BJ (cell line): ENCODE measurements at places on chromosomes 2 and 18.

DNA sequence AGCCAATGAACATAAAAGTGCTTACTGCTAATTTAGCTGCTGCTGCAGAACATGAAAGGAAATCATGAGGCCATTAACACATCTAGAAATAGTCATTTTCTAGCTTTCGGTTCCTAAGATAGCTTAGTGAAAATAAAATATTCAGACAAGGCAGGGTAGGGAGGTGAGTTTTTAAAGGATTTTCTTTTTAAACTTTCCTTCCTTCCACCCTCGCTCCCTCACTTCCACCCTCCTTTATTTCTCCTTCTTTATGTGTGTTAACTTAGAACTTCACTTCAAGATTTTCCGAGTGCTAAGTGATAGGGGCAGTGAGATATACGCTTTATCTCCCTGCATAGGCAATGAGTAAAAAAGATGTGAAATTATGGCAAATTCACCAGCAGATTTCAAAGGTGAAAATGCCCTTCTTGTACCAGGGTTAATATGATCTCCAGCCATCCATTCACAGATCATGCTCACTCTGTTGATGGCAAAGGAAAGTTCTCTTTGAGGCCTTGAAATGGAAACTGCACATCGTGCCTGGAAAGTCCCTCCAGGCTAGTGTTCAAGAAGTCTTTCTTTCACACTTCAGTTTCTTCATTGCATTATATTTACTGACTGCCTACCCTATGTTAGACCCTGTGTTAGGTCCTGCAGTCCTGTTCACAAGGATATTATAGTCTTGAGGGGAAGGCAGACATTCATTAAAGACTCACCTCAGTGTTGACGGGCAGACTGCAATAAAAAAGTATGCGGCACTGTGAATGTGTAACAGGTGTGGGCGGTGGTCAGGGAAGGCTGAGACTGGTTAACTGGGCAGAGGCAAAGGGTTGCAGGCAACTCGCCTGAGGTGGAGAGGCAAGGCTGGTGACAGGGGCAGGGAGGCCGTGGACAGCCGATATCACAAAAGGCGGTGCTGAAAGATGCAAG, 200.8 kb downstream of the PLCL1 start:
- no peak for DNase-seq

- DNase-seq = no peak
These were observed 109.1 kb upstream of the NCK2 start for GRCh38 chr2:105635564-105635963.

- no peak for DNase-seq
These were observed 295 bp upstream of the MTX2 start for GRCh38 chr2:176268976-176269318.

GRCh38 chr18:36284268-36284667, 13.2 kb upstream of the FHOD3 start:
- no peak for DNase-seq

- DNase-seq = no peak
These were observed 55.4 kb downstream of the BOLA3 start for GRCh38 chr2:74092275-74092674.

DNA sequence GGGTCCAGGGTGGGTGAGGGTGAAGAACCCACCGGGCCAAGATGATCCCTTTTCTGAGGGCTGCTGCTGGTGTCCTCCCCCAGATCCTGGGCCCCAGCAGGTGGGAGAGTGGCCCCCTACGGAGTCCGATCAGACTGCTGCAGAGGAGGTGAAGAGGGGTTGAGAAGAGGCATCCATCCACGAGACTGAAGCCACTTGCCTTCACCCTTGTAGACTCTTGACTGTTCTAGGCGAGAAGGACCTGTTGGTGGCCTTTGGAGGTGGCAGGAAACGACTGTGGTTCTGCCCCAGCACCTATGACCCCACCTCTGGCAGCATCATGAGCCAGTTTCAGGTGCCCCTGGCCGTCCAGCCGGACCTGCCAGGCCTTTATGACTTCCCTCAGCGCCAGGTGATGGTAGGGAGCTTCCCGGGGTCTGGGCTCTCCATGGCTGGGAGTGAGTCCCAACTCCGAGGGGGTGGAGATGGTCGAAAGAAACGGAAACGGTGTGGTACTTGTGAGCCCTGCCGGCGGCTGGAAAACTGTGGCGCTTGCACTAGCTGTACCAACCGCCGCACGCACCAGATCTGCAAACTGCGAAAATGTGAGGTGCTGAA, 1.5 kb downstream of the TET3 start:
- no peak for DNase-seq

GRCh38 chr2:123614596-123614995, 410.5 kb upstream of the CNTNAP5 start:
- no peak for DNase-seq

DNA sequence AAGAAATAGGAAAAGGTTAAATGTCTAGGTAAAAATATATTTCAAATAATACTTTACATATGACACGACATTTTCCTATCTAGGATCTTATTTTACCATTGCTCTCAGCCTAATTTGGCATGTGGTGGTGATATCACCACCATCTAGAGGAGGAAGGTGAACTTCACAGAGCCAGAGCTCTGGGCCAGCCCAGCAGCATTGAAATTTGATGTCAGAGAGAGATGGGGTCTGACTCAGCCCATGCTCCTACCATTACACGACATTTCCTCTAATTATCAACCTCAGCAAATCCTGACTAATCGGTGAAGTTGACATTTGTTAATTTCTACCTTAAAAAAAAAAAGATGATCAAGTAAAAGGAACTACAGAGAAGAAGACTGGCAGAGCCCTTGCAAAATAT, 42.3 kb downstream of the LRRTM4 start:
- DNase-seq = no peak

- no peak for DNase-seq
These were observed 11.2 kb upstream of the DAW1 start for GRCh38 chr2:227860221-227860641.

GRCh38 chr2:106178716-106179115, 15.4 kb downstream of the UXS1 start:
- DNase-seq = no peak

DNA sequence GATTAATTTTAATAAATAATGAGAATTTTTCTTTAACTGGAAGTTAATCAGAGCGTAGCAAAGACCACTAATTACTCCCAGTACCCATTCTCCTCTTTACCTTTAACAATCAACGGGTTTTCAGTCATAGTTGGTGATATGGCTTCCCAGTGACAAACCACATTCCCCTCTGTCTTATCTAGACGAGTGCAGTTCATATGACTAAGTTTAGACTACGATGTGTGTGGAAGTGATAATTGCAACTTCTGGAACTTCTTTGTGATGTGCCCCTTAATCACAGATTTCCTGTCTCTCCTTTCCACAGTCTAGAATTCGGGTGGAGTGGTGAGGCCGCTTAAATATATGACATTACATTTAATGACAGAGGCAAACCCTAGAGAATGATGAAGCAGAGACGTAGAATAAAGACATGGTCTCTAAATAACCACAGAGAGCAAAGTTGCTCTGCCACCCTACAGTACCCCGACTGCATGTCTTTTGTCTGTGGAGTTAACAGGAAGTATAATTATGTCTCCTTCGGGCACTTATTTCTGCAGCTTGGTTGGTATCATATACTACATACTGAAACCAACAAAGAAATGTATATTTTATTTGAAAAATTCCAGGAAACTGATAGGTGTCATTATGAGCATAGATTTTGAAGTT, 693.3 kb upstream of the CDH7 start:
- DNase-seq = no peak

DNA sequence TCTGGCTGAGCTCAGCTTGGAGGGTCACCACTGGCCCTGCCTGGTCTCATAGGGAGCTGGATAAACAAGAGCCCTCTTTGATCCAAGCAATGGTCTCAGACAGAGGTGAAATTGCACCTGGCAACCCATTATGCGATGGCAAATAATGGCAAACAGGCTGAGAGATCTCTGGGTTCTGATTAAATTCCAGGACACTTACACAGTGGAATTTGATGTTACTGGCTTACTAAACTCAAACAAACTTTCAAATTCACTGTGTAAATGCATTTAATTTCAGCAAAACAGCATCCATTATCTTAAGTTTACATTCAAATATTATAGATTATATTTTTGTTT, 19.5 kb upstream of the STAT4 start:
- DNase-seq = no peak

DNA sequence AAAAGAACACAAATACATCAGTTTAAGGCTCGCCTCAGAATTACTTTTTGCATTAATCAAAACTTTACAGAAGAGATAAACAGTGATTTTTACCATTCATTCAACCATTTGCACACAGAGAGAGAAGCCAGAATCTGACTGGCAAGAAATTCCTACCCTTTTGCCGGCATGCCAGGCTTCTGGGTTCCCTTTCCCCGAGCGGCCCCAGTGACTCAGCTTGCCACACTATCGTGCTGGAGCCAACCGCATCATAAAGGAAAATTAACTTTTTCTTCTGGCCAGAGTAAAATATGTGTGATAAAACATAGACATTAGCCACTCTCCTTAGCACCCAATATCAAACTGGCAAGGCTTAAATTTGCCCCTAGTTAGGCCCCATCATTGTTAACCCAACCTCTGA, 61.8 kb upstream of the IKZF2 start:
- no peak for DNase-seq

DNA sequence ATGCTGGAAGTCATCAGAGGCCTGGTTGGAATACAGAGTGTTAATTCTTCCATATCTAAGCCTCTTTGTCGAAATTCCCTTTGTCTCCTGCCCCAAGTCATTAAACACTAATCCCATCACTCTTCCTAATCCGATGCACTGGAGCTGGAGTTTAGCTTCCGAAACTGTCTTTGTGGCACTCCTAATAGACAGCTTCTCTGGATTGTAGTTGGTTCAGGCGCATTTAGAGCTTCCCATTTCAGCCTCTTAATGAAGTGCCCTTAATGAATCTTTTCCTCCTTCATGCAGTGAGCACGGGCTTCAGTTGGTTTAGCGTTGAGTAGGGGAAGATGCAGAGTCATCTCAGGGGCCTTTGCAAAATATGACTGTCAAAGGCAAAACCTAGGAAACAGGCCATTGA, 72.2 kb upstream of the MEIS1 start:
- no peak for DNase-seq

GRCh38 chr18:3397786-3398185, 52.2 kb upstream of the TGIF1 start:
- no peak for DNase-seq

- DNase-seq = no peak
These were observed 120.4 kb downstream of the L3MBTL4 start for GRCh38 chr18:6294148-6294784.

DNA sequence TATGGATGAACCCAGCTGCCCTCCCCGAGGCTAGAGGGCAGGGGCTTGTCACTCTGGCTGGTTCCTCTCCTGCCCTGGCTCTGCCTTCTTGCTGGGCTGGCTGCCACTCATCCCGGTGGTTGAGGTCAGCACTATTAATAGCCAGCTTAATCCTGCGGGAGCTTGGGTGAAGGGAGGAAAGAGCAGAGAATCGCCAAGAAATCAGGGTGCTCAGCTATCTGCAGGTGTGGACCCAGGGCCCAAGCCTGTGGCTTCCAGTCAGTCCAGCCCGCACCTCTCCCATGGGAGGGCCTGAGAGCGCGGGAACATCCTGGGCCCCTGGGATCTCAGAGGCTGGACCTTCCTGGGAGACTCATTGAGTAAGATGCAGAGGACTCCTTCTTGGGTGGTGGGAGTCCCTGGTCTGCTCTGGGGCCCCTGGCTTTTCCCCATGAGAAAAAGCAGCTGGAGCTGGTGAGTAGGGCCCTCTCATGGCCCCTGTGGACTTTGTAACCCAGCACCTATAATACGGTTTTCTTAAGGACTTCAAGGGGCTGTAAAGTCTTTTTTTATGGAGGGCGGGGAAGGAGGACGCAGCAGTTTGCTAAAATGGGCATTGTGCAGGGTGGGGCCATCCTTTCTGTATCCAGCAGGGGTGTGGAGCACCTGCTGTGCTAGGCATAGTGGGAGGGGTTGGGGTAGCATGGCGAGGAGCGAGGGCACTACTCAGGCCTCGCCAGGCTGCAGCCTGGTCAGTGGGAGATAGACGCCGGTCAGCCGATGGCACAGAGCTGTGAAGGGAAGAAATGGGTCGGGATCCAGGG, 27.4 kb upstream of the CNNM3 start:
- DNase-seq = no peak

- no peak for DNase-seq
These were observed 24.5 kb upstream of the HPCAL1 start for GRCh38 chr2:10278029-10278762.

DNA sequence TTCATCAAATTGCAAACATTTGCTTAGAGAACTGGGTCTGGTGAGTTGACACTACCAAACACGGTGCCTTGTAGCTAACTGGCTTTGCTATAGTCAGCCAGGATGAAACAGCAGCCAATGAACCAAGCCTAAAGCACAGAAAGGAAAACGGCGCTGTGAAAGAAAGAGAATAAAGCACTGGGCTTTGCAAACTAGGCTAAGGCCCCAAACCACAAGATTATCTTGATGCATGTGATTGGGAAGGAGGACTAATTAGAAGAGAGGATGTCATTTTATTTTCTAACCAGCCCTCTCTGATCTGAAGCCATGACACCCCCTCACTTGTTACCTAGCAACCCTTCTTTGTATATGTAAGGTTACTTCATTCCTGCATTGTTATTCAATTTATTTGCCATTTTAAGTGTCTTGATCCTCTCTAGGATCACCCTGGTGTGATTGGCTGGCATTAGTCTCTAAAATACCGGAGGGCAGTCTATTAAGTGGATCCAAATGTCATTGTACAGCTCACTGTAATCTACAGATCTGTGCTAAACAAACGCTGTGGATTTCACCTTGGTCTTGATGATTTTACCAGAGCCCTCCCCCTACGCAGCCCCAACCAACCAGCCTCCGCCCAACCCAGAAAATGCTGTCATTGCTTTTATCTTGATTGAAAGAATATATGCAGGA, 395.4 kb upstream of the ACVR2A start:
- no peak for DNase-seq

DNA sequence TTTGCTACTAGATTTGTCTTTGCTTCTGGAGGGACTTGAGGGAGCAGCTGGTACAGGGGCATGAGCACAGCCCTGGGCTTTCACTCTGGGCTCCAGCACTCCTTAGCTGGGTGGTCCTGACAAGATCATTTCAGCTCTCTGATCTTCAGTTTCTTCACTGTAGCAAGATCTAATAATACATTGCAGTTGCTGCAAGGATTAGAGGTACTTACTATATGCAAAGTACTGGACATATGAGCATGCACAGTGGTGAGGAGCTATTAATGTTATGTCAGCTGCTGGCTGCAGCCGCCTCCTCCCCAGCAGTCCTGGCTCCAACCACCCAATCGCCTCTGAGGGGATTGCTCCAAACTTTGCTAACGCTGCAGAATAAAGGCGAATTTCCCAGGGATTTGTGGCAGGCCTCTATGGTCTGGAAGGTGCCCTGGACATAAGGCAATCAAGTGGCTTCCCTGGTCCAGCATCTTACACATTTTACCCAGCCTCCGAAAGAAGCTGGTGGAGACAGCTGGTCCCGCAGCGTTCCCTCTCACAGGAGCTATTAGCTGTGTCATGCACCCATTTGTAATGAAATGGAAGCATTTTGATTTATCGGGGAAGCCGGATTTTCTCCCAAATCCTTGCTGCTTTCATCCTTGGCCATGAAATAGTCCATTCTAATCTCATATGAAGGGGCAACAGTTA, 96.7 kb downstream of the RHOB start:
- DNase-seq = no peak

DNA sequence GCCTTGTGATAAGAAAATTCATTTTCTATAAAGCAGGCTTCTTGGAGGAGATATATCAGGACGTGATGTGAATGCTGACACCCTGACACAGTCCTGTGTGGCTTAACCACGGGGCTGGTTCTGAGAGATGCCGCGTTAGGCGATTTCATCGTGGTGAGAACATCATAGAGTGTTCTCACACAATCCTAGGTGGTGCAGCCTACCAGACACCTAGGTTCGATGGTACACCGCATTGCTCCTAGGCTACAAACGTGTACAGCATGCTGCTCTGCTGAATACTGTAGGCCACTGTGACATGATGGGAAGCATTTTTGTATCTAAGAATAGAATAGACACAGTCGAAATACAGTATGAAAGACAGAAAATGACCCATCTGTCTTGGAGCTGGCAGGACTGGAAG, 82.5 kb downstream of the TNFRSF11A start:
- no peak for DNase-seq
